ENCODE measurements at places on chromosomes 2 and 18.

DNA sequence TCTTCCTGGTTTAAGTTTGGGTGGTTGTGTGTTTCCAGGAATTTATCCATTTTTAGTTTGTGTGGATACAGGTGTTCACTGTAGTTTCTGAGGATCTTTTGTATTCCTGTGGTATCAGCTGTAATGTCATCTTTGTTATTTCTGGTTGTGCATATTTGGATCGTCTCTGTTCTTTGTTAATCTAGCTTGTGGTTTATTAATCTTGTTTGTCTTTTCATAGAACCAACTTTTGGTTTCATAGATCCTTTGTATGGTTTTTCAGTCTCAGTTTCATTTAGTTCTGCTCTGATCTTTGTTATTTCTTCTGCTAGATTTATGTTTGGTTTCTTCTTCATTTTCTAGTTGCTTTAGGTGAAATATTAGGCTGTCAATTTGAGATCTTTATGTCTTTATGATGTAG is 202.4 kb upstream of the ZSWIM2 start:
- DNase-seq, result no peak

DNA sequence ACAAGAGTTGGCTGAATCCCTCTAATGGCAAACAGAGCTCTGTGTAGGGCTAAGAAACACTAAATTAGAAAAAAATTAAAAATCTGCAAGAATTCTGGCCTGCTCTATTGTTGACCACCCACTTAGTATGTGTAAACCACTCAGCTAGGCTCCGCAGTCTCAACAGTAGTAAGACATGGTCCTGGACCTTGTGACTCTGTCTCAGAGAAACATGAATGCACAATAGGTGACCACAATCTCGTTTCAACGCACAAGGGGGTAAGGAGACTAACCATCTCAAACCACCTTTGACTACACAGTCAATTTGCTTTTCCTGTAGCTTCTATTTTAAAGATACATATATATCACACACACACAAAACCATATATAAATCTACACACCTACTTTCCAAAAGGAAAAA is 16.5 kb downstream of the SEPTIN10 start:
- DNase-seq, result no peak

GRCh38 chr2:145356056-145356455 is 836.1 kb upstream of the ZEB2 start:
- peak; percentile 31 for DNase-seq

- no peak for DNase-seq
Observed at GRCh38 chr2:181859123-181859522, 32.4 kb upstream of the ITPRID2 start.

GRCh38 chr2:181988154-181988924 is 2.7 kb downstream of the PPP1R1C start:
- no peak for DNase-seq

DNA sequence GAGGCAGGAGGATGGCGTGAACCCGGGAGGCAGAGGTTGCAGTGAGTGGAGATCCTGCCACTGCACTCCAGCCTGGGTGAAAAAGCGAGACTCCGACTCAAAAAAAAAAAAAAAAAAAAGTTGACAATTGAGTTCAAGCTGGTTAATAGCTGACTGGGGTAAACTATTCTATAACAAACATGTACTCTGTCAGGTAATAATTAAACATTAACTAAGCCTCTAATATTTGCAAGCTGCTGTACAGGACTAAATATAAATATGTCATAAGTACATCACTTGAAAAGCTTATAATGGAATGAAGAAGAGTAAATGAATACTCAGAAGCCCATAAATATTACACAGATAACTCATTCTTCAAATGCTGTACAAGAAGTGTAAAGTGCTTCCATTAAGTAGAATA is 190.4 kb upstream of the CRIM1 start:
- no peak for DNase-seq

GRCh38 chr2:203623661-203624060 is 82.8 kb upstream of the CD28 start:
- DNase-seq, result peak; percentile 39

DNA sequence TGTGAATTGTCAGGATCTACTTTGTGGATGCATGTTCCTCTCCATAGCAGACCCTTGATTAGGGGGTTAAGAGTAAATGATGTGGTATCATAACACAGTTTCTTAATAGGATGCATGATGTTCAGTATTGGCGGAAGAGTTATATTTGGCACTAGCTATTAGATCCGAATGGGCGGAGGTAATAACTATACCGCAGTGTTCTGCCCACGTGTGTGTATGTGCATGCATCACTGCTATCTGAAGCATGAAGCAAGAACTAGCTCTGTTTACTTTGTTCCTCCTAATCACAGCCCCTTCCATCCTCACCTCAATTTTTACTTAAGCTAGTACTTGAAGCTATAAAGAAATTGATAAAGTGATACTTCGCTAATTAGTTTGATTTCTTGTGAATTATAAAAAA is 159.6 kb upstream of the NOSTRIN start:
- no peak for DNase-seq

GRCh38 chr2:201654616-201655384 is 11.5 kb upstream of the TMEM237 start:
- DNase-seq, result peak; percentile 74

GRCh38 chr2:31275976-31276375 is 42.0 kb downstream of the EHD3 start:
- DNase-seq, result no peak

DNA sequence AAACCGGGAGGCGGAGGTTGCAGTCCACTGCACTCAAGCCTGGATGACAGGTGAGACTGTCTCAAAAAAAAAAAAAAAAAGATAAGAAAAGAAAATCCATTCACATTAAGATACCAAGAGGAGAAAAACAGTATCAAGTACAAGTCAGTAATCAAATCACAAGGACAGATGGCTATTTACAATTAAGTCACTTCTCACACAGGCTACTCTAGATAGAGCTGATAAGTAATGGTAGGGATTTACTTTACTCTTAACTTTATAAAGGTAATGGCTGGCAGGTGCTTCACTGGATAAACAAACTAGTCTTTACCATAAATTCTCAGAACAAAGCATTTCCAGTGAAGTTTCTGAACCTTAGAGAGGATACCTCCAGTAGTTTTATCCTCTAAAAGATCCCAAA is 11.5 kb downstream of the SF3B1 start:
- DNase-seq, result no peak

DNA sequence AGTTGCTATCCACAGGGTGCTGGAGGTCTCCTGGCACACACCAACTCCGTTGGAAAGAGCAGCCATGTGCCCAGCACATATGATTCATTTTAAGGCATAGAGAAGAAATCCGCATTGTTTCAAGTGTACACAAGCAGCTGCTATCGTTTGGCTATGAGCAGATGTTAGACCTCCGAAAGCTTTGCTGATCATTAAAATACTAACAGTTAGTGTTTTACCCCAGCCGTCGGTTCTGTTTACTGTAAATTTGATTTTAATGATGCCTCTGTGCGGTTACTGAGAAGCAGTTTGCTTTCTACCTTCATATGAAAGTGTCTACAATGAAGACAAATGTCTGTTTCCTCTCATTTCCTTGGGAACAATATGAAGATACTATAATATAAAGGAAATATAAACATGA is 154.9 kb downstream of the PTGR3 start:
- no peak for DNase-seq

DNA sequence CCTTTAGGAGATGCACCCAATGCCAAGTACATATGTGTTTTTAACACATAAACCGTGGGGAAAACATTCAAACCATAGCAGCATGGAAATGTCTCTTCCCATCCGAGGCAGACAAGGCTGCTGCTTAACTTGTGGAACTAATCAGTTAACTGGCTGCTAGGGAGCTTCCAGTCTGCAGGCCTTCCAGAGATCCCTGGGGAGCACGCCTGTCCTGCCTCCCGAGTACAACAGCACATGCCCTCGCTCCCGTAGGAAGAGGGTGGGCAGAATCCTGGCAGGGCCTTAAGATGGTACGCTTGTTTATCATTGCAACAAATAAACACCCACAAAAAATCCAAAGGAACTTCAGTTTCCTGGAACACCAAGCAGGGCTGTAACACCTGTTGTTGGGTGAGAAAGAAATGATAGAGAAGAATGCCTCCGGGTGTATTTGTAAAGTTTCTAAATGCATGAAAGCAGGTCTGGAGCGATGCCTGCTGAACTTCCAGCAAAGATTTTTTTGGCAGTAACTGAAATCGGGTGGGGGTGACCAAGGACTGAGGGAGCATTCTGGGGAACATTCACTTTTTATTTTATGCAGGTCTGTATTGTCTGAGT is 56.2 kb downstream of the EDAR start:
- DNase-seq, result no peak

DNA sequence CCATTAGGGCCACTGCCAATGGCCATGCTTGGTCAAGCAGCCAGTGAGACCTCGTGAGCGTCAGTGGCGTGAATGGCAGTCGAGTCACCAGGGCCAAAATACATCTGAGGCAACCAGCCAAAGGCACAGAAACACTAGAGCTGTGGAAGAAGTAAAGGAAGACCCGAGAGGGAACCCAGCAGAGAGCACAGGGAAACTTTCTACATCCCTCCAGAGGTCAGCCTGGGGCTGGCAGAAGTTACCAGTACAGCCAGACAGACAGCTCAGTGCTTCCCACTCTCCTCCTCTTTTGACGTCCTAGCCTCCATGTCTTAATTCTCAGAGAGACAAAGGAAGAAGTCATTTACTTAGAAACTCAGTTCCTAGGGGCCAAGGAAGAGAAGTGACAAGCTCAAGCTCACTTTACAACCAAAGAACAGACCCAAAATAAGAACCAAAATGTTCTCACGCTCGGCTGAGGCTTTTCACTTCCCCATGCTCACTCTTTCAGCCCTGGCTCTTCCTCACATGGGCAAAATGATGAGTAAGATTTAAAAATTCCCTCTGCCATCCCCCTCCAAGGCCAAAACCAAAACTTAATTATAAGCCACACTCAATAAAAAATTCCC is 8.7 kb downstream of the CYRIA start:
- DNase-seq, result no peak

DNA sequence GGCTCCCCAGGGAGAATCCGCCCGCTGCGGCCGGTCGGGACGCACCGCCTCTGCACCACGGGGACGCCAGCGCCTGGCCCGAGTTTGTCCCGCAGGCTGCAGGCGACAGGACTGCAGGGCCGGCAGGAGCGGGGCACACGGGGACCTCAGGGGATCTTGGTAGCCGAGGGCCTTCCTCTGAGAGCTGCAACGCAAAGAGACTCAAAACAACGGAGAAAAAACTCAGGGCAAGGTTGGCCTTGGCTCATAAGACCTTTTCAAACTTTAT is 79.7 kb downstream of the ARHGEF4 start:
- no peak for DNase-seq

DNA sequence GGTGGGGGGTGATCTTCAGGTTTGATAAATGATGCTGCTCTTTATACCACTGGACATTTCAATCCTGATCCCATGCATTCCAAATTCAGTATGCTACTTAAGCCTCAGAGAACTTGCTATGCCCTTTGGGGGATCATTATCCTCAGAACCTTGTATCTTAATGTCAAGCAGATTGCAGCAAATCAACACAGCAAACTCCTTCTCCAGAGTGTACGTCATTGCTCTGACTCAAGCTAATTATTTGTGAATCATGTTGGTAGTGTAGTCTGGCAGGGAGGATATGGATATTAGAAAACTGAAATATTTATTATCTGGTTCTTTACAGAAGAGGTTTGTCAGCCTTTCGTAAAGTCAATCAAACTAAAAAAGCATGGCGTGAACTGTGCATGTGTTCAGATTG is 562.5 kb upstream of the FAM98A start:
- DNase-seq, result no peak

DNA sequence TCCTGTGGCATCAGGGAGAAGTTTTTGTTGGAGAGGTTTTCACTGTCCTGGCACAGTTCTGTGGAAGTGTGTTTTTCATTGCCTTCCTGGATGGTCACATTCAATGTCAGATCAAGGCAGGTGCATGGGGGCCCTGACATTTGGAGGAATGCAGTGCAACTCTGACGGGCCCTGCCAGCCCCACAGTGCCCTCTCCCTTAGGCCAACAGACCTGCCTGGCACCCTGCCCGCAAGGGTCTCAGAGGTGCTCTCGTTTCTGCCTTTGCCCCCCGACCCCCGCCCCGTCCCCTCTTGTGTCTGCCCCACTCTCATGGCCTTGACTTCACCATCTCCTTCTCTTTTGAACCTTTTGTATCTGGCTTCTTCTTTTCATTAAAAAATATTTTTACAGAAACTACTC is 257.2 kb upstream of the HDAC4 start:
- no peak for DNase-seq

GRCh38 chr2:98833172-98833916 is 102.4 kb upstream of the MGAT4A start:
- no peak for DNase-seq

DNA sequence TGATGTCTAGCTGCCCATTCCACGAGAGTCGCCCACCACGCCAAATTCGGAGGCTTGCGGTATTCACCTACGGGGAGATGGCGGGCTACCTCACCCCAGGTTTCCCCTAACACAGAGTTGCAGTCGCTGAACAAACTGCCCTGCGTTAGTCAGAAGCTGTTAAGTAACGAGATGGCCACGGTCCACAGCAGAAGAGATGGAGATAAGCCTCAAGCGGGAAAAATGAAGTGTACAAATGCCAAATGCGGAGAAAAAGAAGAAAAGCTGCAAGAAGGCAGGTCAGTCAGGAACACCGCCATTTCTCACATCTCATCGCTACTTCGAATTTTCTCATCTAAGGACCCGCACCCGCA is 425 bp downstream of the ASB3 start:
- peak; percentile 52 for DNase-seq

GRCh38 chr2:217263756-217264155 is 403.9 kb upstream of the TNP1 start:
- no peak for DNase-seq

- DNase-seq, result no peak
Observed at GRCh38 chr18:50125456-50125855, 69.5 kb downstream of the MYO5B start.

DNA sequence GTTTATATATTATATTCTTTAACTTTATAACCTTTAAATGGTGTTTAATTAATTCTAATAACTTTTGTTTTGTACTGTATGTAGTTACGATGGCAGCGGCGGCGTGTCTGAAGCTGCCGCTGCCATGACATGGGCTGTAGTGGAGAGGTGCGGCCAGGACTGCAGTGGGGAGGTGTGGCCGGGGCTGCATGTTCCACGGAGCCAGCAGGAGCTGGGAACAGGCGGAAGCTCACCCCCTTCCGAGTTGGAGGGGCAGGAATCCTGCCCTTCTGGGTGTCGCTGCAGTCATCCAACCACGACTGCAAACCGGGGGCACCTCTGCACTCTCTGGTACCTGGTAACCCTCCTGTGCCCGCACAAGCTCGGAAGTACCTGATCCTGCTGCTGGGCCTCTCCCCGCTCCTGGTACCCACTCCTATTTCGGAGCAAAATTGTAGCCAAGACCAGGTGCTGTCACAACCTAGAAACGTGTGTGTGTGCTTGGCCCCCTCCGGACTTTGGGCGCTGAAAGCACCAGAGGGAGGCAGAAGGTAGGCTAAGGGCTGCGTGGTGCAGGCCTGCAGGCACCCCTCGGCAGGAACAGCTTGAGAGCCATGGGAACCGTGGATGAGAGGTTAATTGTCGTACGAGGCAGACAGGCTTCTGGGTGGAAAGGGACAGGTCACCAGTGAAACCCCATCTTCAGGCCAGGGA is 1329.7 kb upstream of the SLC39A10 start:
- DNase-seq, result no peak

DNA sequence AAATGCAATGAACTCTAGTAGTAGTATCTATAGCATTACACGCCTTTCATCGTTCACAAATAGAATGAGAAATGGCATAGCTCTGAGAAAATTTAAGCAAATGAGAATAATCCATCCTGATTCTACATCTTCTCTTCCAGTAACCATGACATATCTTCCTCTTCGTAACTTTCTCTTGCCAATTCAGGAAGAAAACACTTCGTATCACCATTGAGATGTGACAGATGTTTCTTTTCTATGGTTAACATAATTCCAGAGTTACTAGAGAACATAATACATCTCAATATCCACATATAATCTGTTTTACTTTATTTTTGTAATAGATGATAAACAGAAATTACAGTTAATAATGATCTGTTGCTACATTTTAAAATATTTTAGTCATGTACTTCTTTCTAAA is 1527.4 kb downstream of the LRP1B start:
- no peak for DNase-seq

Data from astrocyte of the spinal cord (primary cell).